Epithelial cell of esophagus (primary cell): ENCODE measurements at places on chromosomes 1 and 21.

DNA sequence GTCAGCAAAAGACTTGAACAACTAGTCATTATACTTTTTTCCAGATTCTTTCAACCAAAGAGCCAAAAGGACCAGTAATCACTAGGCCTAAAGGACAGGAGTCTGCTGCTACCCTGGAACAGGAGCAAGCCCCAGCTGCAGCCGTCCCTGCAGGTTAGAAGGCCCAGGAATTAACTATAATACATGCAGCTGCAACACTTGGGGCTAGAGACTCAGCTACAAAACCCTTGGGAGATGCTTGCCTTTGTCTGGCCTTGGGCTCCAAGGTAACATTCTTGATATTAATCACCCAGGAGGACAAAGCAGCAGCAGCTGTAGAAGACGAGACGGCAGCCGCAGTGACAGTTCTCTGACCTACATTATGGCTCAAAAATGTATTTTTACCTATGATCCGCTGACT is 841.2 kb upstream of the ADGRL4 start:
- DNase-seq, result no peak

DNA sequence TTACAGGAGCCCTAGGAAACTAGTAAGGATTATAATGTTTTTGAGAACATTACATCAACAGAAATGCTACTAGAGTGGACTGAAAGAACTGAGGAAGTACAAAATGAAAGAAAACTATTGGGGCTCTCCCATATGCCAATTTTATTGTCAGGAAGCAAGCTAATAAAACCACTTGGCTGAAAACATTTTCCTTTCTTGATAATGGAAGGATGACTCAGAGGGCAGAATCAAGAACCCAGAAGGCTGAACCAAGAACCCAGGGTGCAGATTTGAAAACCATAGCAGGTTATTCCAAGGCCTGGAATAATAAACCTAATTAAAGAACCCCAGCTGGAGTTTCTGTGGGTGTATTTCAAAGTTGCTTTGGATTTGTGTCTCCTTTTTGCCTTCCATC is 70.7 kb downstream of the RPE65 start:
- peak; percentile 42 for DNase-seq

DNA sequence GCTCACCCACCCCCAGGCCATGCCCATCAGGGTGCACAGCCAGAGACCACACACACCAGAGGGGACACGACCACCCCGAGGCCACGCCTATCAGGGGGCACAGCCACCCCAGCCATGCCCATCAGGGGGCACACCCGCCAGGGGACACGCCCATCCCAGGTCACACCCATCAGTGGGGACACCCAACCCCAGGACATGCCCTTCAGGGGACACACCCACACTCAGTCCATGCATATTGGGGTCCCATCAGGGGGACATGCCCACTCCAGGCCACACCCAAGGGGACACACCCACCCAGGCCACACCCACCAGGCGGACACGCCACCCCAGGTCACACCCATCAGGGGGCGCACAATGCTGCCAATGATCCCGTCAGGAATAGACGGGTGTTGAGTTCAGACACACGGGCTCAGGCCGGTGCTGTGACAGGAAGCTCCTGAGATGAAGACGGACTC is 20.7 kb downstream of the MCM3AP start:
- no peak for DNase-seq

GRCh38 chr21:42560517-42561179 is 47.0 kb downstream of the SLC37A1 start:
- DNase-seq, result no peak

GRCh38 chr1:223872308-223872901 is 26.7 kb upstream of the TP53BP2 start:
- no peak for DNase-seq

GRCh38 chr1:214324896-214325800 is 44.2 kb downstream of the SMYD2 start:
- DNase-seq, result no peak

- DNase-seq, result no peak
Observed at GRCh38 chr1:233905416-233906051, 1.1 kb downstream of the SLC35F3 start.

DNA sequence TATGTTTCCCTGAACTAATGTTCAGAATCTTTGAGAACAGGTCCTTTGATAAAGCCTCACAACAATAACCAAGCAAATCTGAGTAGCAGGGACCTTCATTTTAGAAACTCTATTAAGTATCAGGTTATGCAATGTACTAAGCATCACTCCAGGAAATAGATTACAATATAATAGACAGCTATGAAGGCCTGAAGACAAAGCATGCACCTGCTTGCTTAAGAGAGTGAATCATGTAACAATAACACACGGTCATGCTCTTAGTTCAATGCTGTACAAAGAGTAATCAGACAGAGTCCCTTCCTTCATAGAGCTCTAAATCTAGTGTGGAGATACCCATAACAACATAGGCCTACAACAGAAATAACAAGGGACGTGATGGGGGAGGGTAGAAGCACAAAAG is 8.1 kb upstream of the CMPK1 start:
- DNase-seq, result peak; percentile 95

DNA sequence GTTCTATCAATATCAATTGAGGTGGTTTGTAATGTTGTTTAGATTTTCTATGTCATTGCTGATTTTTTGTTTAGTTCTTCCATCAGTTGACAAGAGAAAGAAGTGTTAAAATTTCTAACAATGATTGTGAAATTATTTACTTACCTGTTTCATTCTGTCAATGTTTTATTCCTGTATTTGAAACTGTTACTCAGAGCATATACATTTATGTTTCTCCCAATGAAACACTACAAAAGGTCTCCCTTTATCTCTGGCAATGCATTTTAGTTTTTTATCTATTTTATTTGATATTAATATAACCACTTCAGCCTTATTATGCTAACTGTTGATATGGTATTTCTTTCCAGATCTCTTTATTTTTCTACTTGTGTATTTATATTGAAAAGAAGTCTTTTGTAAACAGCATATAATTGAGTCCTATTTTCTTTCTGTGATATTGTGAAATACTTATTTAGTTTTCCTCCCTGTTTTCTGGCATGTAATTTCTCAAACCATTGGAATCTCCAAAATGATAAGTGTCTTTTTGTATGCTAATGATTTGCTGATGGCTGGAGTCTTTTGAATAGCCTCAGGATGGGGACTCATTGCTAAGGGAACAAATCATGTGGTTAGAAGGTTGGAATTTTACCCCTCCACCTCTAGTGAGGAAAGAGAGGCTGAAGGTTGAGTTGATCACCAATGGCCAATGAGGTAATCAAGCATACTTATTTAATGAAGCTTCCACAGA is 122.0 kb downstream of the ADSS2 start:
- DNase-seq, result peak; percentile 18

DNA sequence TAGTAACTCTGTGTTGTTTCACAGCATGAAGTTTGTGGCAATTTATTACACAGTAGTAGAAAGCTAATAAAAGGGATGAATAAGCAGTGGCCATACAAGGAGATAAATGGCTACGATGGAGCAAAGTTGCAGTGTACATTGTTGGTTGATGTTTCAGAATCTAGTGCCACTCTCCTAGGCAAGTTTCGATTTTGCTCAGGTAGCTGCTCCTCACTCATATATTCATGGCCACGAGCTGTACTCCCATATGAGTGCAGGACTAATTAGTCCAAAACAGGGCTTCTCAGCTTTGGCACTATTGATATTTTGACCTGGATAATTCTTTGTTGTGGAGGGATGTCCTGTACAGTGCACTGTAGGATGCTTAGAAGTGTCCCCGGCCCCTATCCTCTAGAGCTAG is 30.0 kb upstream of the ATP1A1 start:
- DNase-seq, result no peak

DNA sequence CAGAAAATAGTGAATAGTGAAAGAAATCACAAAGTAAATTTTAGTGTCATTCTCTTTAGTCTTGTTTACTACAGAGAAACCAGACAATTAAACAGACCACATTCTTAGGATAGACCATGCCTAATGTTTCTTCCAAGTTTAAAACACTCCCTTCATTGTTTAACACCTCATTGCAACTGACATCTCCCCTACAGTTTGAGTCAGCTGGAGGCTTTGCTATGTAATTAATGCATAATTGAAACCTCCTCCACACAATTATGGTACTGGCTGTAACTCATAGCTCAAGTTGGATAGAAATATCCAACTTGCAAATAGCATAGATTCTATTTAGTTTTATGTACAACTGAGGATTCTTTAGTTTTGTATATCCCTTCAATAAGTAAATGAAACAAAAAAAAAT is 35.2 kb upstream of the B3GALT2 start:
- DNase-seq, result peak; percentile 11

- DNase-seq, result no peak
Observed at GRCh38 chr1:166383137-166383536, 216.3 kb upstream of the FAM78B start.

GRCh38 chr1:219959540-219960203 is 31.3 kb upstream of the SLC30A10 start:
- no peak for DNase-seq

- no peak for DNase-seq
Observed at GRCh38 chr1:18413541-18414305, 67.0 kb upstream of the KLHDC7A start.

- DNase-seq, result no peak
Observed at GRCh38 chr1:61157468-61157987, 75.2 kb downstream of the NFIA start.

DNA sequence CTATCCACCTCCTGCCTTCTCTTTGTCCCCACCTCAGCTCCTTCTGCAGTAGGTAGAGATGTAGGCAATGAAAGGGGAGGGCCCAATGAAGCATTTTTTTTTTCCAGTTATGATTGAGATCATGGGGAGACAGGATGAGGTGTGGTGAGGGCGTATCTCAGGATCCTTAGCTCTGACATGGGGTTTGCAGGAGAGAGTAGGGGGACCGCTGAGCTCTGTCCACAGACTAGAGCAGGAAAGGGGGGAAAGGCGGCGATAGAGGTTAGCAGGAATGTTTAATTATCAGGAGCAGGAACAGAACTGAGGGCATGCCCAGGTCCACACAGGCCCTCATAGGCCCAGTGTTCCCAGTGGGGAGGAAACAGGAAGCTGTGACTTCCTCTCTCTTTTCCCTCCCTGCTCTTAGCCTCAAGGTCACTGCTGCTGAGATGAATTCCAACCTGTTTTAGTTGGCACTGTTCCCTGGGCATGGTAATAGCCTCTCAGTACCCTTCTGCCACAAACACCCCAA is 901 bp upstream of the RXFP4 start:
- peak; percentile 60 for DNase-seq

DNA sequence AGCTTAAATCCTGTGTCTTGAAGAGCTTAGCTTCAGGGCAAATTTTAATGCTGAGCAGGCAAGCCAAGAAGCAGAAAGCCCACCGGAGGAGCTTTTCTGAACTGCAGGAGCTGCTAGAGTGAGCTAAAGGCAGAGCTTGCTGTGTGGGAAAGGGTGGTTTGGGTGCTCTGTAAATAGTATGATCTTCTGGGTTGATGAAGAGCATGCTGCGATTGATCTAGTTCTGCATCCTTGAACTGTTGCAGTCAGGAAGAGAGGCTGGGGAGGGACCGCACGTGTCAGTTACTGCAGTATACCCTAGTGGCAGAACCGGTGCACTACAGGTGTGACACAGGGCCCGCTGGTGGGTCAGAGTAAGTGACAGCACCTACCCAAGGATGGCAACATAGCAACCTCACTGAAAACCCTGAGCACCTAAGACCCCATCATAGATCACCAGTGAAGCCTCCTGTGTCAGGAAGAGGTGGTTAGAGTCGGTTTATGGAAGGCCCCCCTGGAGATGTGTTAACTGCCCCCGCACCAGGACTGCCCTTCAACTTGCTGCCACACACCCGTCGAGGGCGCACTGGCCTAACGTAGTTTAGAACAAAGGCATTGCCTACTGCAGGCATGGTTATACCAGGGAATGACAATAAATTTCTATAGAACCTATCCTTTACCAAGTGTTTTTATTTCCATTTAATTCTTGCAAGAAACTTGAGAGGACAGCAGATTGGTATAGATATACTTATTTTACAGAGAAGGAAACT is 146.0 kb upstream of the KIAA0040 start:
- peak; percentile 33 for DNase-seq

DNA sequence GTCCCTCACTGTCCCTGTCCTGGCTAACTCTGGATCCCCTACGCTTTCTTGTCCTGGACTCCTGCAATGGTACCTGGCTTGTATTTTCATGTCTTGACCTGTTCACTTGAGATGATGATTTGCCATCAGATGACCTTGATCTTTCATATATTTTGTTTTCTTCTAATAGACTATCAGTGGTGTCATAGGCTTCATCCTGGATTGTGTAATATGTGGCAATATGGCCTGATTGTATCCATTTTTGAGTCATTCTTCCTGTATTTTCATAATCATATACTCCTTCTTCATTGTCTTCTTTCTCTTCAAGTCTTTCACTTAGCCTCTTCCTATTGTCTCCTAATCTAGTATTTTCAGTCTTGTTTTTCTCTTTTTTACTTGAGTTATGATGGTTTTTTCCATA is 11.1 kb downstream of the FLG start:
- DNase-seq, result peak; percentile 39

DNA sequence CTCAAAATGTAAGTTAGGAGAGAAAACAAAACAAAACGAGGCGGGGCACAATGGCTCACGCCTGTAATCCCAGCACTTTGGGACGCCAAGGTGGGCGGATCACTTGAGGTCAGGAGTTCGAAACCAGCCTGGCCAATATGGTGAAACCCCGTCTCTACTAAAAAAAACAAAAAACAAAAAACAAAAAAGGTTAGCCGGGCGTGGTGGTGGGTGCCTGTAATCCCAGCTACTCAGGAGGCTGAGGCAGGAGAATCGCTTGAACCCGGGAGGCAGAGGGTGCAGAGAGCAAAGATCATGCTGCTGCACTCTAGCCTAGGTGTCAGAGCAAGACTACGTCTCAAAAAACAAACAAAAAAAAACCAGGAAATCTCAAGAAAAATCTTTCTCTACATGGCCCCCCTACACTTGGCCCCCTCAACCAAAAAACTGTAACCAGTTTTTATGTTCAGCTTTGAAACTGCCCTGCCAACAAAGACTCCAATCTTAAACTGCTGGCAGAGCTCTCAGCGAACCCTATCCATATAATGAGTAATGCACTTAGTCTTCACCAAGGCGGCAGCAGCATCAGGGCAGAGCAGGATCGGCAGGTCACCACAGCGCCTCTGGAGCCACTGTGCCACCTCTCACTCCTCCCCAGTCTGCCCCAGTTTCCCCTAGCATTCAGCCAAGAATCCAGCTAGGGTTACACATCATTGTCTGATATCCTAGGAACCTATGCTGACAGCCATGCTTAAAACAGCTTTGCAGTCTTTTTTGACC is 71.7 kb downstream of the JAK1 start:
- DNase-seq, result peak; percentile 5

GRCh38 chr1:3049164-3049563 is 19.8 kb upstream of the PRDM16 start:
- no peak for DNase-seq

DNA sequence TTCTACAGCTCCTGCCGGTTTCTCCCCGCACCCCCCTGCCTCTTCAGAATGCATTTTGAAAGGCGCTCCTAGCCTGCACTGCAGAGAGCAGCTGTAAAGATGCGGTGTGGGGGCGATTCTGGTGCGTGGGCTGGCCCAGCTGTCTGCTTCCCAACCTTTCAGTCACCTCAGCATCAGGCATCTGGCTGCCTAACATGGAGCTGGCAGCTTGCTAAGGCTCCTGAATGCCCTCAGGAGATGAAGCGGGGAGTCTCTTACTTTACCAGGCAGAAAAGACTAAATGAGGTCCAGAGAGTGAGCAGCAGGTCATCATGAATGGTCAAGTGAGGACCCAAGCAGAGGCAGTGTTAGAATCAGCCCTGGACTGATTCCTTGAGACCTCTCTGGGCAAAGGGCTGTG is 8.7 kb downstream of the IER5 start:
- DNase-seq, result no peak

- DNase-seq, result no peak
Observed at GRCh38 chr1:38183096-38183495, 136.5 kb upstream of the POU3F1 start.
